ENCODE measurements at places on chromosomes 3 and 15.
A peak's percentile ranks its signal among the peaks of the same experiment; 100 is the strongest.

GRCh38 chr3:188390343-188390718 is 236.4 kb downstream of the LPP start:
- no peak for DNase-seq

GRCh38 chr3:158845765-158846350 is 44.0 kb downstream of the MFSD1 start:
- DNase-seq: no peak

DNA sequence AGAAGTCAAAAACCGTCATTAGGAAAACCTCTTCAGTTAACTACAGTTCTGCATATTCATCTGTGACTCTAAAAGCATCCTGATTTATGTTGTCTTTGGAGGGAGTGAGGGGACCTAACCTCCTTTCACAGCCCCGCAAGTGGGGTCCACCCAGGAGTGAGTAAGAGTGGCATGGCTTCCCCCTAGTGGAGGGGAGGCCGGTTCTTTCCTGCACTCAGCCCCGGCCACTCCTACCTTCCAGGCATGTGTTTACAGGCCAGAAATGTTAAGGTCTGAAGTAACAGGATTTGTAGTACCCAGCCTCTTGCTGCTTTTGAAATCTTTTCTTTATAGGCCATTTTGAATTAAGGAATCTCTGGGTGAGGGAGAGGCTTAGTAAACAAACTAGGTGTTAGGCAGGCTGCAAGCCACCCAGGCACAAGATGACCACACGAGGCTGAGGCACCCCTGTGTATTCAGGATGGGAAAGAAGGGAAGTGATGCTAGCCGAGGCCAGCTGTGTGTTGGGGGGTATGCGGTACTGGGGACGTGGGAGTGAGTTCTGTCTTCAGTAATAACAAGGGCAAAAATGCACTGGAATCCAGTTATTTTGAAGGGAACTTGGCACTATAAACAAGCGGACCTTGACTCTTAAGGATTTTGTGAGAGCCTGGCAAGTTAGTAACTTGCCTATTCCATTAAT is 50.5 kb downstream of the CTDSPL start:
- DNase-seq: no peak

- no peak for DNase-seq
Measured at GRCh38 chr3:195873281-195873887, 35.0 kb downstream of the TNK2 start.

DNA sequence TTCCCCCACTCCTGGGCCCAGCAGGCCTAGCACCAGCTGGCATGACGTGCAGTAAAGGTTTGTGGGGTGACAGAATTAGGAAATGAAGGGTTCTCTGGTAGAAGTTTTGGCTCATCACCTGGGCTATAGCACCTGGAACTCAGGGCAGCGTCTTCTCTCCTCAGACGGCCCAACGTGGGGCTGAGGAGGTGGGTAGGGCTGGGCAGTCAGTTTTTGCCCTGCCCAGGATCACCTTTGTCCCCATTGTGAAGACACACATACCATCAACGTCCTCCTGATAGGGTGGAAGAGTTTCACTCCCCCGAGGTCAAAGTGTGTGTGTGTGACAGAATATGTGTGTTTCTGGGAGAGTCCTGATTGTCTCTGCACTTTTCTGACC is 12.1 kb downstream of the KBTBD13 start:
- DNase-seq: no peak

DNA sequence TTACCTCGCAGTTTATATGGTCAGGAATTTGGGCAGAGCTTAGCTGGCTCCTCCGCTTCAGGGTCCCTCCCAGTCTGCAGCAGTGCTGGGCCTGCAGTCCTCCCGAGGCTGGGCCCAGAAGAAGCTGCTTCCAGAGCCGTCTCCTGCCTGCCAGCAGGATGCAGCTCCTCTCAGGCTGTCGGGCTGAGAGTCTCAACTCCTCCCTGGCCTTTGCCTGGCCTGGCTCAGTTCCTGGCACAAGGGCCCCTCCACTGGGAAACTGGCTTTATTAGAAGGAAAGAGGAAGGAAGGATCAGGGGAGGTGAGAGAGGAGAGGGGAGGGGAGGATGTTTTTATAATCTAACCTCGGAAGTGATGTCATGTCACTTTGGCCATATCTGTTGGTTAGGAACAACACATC is 72.8 kb downstream of the GABRG3 start:
- DNase-seq: no peak

GRCh38 chr3:46863261-46863782 is at the start of gene MYL3:
Gene MYL3, minus strand, starts transcription at chr3:46863444. Its CDS starts 54 bp downstream, at chr3:46863390.
- DNase-seq: no peak

- no peak for DNase-seq
Measured at GRCh38 chr15:54820811-54821210, 375.9 kb downstream of the RSL24D1 start.

DNA sequence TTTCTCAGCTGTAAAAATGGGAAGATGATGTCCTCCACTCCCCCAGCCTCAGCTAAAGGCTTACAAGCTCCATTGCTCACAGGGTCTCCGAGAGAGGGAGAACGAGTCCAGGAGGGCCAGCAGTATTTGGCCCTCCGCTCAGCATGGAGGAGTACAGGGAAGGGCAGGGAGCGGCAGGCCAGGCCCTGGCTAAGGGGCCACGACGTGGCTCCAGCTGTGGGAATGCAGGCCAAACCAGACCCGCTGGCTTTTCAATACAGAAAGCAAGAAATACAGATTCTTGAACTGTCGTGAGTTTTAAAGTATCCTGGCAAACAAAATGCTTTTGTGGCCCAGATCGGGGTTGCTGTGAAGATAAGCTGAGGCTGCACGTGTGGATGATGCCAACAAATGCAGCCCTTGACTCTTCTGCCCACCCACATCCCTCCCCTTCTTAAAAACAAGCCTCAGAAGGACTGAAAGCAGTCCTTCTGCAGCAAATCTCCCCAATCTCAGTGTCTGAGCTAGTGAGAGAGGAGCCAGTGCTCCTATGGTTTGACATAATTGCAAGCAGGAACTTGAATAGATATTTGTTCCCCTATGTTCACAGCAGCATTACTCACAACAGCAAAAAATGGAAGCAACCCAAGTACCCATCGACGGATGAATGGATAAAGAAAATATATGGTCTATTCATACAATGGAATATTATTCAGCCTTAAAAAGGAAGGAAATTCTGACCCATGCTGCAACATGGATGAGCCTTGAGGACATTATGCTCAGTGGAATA is 18.5 kb upstream of the FBLN2 start:
- no peak for DNase-seq

DNA sequence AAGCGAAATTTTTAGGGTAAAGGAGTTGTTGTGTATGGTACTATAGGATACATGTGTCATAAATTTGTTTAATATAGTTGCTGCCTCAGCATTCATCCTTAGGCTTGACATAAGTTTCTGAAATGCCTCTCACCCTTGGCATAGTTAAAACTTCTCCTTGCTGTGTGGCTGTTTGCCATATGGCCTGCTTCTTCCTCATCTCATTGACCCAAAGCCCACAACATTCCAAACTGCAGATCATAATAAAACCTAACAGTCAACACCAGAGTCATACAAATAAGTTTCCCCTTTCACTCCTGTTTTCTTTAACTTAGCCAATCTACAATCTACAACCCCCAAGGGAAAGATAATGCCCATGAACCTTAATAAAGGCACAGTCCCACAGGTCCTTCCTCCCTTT is 136.6 kb downstream of the TMCC1 start:
- DNase-seq: peak; percentile 50

DNA sequence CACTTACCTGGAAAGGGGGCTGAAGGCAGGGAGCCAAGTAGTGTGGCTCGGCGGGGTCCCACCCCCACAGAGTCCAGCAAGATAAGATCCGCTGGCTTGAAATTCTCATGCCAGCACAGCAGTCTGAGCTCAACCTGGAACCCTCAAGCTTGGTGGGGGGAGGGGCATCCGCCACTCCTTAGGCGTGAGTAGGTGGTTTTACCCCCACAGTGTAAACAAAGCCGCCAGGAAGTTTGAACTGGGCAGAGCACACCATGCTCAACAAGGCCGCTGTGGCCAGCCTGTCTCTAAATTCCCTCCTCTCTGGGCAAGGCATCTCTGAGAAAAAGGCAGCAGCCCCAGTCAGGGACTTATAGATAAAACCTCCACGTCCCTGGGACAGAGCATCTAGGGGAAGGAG is 156.3 kb downstream of the KBTBD8 start:
- no peak for DNase-seq

- DNase-seq: no peak
Measured at GRCh38 chr3:170513642-170514041, 72.2 kb downstream of the SLC7A14 start.

- DNase-seq: no peak
Measured at GRCh38 chr3:98536456-98537017, 4.8 kb downstream of the GPR15 start.

DNA sequence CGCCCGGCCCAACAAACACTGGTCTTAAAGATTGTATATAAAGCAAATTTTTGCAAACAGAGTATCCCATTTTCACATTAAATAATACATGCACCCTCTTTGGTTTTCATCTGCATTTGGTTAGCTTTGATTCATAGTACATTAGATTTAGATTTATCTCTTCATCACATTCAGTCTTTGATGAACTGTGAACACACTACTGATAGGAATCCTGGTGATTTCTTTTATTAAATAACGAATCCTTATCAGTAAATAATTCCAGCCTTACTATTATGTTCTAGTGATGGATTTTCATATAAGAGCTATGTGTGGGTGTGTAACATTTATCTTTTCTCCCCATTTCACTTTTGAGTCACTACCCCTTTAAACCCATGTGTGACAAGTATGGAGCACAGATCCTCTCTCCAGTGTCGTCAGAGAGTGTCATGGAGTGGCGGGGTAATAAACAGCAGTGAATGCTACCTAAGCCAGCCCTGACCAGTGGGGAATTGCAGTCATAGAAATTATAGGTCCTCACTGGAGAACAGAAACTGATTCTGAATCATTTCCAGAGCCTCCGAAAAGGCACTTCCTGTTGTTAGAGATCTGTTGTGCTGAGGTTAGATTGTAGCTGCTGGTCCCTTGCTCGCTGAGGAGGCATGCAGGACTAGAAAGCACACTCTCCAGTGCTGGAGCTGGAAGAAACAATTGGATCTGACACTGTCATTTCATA is 22.0 kb downstream of the SLC7A14 start:
- DNase-seq: no peak

GRCh38 chr15:23073890-23074646 is 34.7 kb upstream of the TUBGCP5 start:
- no peak for DNase-seq

- no peak for DNase-seq
Measured at GRCh38 chr15:73156431-73157191, 104.3 kb downstream of the NEO1 start.

GRCh38 chr15:34248190-34248589 is 23.4 kb downstream of the EMC4 start:
- no peak for DNase-seq

- DNase-seq: no peak
Measured at GRCh38 chr15:41567862-41568261, 8.8 kb downstream of the TYRO3 start.

DNA sequence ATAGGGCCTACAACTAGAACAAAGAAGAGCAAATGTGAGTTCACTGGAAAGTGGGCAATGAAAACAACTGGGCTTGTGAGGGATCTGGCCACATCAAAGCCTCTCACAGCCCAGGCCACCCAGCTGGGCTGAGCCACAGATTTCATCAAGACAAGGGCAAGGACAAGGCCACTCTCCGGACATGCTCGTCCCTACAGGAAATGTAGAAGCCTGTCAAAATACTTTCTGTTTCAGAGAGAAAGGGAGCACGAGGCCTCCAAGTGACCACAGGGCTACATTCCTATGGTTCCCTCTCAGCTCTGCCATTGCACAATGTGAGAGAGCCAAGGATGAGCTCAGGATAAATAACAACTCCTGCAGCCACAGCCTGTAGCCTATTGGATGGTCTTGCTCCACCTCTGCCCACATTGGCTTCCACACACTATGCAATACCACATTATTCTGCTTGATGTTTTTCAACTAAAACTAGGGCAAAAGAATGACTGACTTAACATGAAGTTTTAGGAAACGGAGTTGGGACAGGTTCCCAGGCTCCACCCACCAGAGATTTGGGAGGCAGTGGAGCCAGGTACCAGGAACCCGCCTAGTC is 12.1 kb downstream of the TBC1D2B start:
- peak; percentile 97 for DNase-seq

- peak; percentile 69 for DNase-seq
Measured at GRCh38 chr15:66386204-66387123, at the start of gene MAP2K1. Gene MAP2K1, plus strand, starts transcription at chr15:66386912. Its CDS starts 436 bp downstream, at chr15:66387348.

- DNase-seq: peak; percentile 71
Measured at GRCh38 chr3:123546133-123546755, 38.6 kb downstream of the HACD2 start.

GRCh38 chr3:100857863-100858262 is 135.4 kb downstream of the ABI3BP start:
- DNase-seq: no peak

DNA sequence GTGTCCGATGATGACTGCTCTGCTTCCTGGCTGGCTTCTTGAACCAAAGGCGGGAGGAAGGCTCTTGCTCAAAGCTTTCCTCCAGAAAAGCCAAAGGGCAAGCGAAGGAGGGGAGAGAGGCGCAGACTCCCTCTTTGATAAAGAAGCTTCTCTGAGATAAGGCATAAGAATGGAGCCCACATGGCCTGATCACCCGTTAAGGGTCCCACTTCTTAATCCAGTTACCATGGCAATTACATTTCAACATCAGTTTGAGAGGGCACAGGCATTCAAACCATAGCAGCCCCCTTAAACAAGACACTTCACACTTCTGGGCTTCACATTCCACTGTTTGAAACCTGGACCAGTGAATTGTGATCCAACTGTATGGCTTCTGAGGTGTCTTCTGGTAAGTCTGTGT is 8.0 kb downstream of the ABHD17C start:
- DNase-seq: no peak

DNA sequence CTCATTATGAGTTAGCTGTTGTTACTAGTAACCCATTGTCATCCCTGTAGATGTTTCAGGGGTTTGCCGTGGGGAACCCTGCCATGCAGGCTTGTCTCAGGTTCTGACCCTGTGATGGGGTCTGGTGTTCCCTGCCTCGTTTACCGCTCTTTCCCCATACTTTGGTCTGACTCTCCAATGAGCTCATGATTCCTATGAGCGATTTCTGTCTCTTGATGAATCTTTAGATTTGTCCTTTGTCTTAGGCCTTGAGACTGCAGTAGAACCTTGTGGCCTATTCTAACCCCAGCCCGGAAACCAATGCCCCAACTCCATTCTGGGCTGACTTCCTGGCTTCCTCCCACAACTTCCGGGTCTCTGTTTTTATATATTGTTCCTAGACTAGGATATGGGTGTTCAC is 11.3 kb upstream of the IQGAP1 start:
- no peak for DNase-seq

GRCh38 chr3:145899241-145899640 is 261.7 kb downstream of the PLOD2 start:
- DNase-seq: no peak

GRCh38 chr3:20589275-20589674 is 403.3 kb upstream of the SGO1 start:
- no peak for DNase-seq
